Suprapubic skin (tissue), 4 donors: ENCODE measurements at places on chromosomes 7 and 10. TPM values are rescaled to one million over a fixed set of nuclear protein-coding genes. Genes with fewer than 3 reads are reported as not detected.
A peak's percentile ranks its signal among the peaks of the same experiment; 100 is the strongest.

DNA sequence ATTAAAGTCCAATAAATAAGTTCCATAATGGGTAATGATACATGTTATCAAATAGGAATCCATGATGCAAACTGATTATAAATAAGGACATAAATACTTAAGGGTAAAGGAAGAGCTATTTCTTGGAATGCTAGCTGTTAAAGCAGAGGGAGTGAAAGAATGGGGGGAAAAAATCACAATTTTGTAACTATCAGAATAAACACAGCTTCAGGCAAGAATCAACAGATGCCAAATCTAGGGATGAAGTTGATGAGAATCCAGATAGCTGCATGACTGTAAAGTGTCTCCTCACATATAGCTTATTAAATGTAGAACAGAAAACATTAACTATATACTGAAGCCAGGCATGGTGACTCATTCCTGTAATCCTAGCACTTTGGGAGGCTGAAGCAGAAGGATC is 4.9 kb downstream of the IPMK start:
- DNase-seq: no peak
- H3K4me3 ChIP-seq: no peak overlapping the region
- H3K36me3 ChIP-seq: no peaks in the 10 kb centered on the region
- peaks cover 34% of the 10 kb centered on the region for H3K4me1 ChIP-seq
- H3K27ac ChIP-seq: no peak overlapping the region

The SPDYE11 gene
- not detected for total RNA-seq

DNA sequence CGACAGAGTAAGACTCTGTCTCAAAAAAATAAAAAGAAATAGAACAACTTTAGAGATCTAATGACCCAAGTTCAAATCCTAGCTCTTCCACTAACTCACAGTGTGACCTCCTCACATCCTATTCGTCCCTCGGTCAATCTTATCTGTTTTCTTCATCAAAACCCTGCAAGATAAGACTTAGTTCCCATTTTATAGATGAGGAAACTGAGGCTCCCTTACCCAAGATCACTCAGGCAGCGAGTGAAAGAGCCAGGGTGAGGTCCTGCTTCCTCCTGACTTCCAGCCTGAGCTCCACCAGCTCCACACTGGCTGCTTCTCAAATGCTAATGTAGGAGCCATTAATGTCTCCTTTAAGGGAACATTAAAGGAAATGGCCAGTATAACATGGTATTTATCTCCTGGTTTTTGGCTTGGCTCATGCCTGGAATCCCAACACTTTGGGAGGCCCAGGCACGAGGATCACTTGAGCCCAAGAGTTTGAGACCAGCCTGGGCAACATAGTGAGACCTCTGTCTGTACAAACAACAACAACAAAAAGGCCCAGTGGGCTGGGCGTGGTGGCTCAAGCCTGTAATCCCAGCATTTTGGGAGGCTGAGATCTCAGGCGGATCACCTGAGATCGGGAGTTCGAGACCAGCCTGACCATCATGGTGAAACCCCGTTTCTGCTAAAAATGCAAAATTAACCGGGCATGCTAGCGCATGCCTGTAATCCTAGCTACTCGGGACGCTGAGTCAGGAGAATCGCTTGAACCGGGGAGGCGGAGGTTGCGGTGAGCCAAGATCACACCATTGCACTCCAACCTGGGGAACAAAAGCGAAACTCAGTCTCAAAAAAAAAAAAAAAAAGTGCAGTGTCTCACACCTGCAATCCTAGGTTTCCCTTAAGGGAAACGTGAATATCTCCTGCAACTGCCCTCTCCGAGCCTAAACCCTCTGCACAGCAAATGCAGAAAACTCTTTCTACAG is 3.4 kb upstream of the RHBDD2 start:
- no peak overlapping the region for H3K4me3 ChIP-seq
- H3K4me1 ChIP-seq: peaks cover 24% of the 10 kb centered on the region
- DNase-seq: no peak
- H3K36me3 ChIP-seq: no peaks in the 10 kb centered on the region
- H3K27me3 ChIP-seq: no peaks in the 10 kb centered on the region

DNA sequence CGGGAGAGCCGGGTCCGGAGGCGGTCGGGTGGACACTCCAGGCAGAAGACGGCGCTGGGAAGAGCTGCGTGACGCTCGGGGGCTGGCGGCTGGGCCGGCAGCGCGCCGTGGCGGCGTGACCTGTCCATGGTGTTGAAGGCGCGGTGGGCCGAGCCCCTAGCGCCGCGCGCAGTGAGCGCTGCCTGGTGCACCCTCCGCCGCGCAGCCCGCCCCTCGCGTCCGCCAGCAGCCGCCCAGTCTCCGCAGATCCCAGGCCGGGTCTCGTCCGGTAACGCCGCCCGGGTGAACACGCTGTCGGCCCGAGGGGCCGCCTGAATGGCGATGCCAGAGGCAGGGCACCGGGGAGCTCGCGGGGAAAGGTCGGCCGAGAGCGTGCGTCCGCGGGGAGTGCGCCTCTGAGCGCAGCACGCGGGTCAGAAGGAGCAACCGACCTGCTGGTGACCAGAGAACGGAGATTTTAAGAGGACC is 657 bp upstream of the TMEM178B start:
- H3K4me1 ChIP-seq: peaks cover 42% of the 10 kb centered on the region
- H3K36me3 ChIP-seq: no peaks in the 10 kb centered on the region
- no peak overlapping the region for H3K27ac ChIP-seq
- H3K27me3 ChIP-seq: peaks cover 65% of the 10 kb centered on the region
- H3K4me3 ChIP-seq: peak overlapping the region; percentile 59

DNA sequence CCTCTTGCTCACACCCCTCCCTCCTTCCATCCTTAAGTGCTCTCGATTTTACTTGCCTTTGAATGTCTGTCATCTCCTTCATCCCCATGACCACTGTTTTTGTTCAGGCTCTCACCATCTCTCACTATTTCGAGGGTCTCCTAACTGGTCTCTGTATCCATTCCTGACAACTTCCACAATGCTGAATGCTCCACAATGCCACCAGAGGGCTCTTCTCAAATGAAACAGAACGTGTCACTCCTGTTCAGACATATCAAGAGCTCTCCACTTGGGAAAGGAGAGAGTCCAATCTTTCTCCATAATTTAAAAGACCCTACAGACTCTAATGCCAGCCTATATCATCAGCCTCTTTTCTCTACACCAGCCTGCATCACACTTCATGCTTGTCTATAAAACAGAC is 9.0 kb upstream of the SLC13A1 start:
- H3K36me3 ChIP-seq: no peaks in the 10 kb centered on the region
- H3K27me3 ChIP-seq: no peaks in the 10 kb centered on the region
- H3K4me3 ChIP-seq: no peak overlapping the region
- no peak for DNase-seq
- no peaks in the 10 kb centered on the region for H3K4me1 ChIP-seq
- no peak overlapping the region for H3K27ac ChIP-seq

The ZNF365 gene
- 2.5 TPM for total RNA-seq

DNA sequence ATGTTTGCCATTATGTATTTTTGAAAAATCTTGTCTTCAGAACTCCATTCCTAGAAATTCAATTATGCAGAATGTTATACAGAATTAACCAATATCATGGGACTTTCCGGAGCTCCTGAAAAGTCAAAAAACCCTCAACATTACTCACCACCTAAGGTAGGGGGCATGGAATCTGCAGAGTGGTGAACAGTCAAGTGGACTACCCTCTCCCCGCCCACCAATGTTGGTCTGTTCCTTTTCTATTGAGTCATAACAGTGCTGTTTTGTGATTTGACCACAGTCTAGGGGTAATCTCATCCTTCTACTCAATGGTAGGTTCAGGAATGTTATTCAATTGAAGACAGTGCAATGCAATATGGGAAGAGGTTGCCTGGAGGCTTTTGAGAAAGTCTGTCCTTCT is 130.5 kb upstream of the HABP2 start:
- H3K27ac ChIP-seq: no peak overlapping the region
- no peak for DNase-seq
- no peak overlapping the region for H3K4me3 ChIP-seq
- H3K4me1 ChIP-seq: no peaks in the 10 kb centered on the region
- H3K36me3 ChIP-seq: no peaks in the 10 kb centered on the region
